Hematopoietic multipotent progenitor cell (in vitro differentiated cells): ENCODE measurements at places on chromosomes 6 and 20.
A peak's percentile ranks its signal among the peaks of the same experiment; 100 is the strongest.

DNA sequence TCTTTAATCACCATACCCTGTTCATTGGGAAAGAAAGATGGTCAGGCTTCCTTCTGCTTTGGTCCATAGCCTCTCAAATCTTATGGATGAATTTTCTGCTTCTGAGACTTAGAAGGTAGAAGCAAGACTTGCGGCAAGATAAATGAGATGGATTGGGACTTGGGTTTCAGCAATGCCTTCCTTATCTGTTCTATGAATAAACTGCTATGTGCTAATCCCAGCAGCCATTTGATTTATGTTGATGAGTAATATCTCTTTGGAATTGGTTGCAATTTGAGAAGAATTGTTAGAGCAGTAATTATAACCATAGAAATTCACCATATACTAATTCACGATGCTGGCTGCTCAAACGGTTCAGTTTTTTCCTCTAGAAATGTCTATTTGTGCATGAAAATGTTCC is 48.3 kb downstream of the TXLNB start:
- no peak for DNase-seq

- no peak for DNase-seq
Measured at GRCh38 chr20:3459881-3460307, 10.9 kb upstream of the ATRN start.

GRCh38 chr6:35569011-35569461 is 56.3 kb upstream of the TULP1 start:
- peak; percentile 24 for DNase-seq

DNA sequence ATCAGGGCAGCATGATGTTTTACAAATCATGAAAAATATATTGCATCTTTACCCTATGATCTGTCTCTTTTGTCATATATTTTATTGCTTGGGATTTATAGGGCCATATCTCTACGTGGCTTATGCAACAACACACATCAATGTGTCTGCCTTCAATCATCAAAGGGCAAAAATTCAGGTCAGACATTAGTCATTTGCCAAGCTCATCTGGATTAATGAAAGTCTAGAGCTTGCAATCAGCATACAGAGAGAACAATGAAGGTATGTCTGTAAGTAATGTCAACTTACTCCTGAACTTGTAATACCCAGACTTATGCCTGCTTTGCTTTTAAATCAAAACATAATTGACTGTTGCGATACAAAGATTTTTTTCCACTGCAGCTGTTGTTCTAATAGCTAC is 282.7 kb downstream of the HAO1 start:
- no peak for DNase-seq

GRCh38 chr20:58691773-58692578 is 624 bp upstream of the NPEPL1 start:
- no peak for DNase-seq

- no peak for DNase-seq
Measured at GRCh38 chr20:25274891-25275812, 27.3 kb downstream of the PYGB start.

DNA sequence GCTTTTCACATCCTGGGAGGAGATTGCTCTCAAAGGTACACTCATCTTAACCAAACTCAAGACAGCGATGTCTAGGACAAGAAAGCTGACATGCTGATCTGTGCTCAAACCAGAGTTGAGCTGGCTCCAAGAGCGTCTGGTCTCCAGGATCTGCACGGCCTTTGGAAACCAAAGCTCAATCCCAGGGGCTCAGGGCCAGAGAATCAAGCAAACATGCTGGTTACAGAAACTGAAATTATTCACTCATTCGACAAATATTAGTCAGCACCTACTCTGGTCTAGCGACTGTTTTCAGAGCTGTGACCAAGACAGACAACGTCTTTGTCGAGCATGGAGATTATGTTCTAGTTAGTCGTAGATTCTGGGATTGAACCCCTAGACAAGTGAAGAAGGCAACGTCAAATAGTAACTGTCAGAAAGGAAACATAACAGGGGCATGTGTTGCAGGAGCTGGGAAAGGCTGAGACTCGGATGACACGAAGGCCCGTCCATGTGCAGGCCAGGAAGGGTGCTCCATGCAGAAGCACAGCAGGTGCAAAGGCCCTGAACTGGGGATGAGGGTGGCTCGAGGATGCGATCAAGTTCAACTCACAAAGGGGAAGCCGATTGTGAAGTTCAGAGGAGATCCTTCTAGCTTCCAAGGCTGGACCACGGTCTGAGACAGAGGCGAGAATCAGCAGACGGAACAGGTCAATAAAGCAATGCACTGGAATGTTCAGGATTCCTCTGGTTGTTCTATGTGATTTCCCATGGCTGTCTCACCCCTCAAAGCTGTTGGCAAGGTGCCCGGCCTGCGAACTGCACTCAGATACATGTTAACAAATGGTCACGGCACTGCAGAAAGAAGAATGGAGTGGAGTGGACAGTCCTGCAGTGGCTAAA is 12.5 kb upstream of the PCK1 start:
- no peak for DNase-seq

- DNase-seq = no peak
Measured at GRCh38 chr20:16351415-16351814, 221.8 kb downstream of the KIF16B start.
